ENCODE measurements at places on chromosomes 3 and 15.

DNA sequence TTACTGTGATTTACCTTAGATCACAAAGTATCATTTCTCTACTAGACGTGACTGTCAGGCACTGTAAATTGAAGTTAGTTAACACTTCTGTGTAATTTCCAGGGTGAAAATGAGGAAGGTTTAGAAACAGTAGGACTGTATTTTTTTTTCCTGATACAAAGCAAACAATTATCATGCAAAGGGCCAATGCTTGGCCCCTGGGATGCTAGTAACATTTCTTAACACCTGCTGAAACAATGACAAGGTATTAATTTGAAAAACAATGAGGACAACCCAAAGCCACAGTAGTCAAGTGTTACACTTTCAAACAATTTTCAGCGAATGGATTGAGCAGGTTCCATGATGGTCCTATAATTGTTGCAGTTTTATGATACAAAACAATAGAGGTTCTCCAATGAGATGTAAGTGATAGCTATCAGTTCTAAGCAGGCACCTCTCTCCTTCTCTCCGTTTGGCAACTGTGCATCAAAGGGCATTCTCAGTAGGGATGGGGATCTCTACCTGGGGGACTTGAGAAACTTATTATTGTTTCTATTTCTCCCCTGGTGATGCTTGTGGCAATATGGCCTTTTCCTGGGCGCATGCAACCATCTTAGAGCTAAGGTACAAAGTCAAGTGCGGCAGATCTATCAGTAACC, 65.9 kb upstream of the FEZF2 start:
- no peak for DNase-seq

- DNase-seq, result no peak
Measured at GRCh38 chr3:161230621-161231171, 9.6 kb downstream of the NMD3 start.

GRCh38 chr3:156536524-156537316, 18.2 kb downstream of the SSR3 start:
- no peak for DNase-seq

- no peak for DNase-seq
Measured at GRCh38 chr3:185979721-185980121, 41.9 kb upstream of the TRA2B start.

GRCh38 chr15:40438712-40439111, 2.0 kb upstream of the BAHD1 start:
- no peak for DNase-seq

- no peak for DNase-seq
Measured at GRCh38 chr3:33385423-33385822, 54.8 kb downstream of the UBP1 start.

- no peak for DNase-seq
Measured at GRCh38 chr3:71758091-71758490, 4.4 kb downstream of the GPR27 start.

- no peak for DNase-seq
Measured at GRCh38 chr3:4174791-4175190, 128.4 kb upstream of the SETMAR start.

DNA sequence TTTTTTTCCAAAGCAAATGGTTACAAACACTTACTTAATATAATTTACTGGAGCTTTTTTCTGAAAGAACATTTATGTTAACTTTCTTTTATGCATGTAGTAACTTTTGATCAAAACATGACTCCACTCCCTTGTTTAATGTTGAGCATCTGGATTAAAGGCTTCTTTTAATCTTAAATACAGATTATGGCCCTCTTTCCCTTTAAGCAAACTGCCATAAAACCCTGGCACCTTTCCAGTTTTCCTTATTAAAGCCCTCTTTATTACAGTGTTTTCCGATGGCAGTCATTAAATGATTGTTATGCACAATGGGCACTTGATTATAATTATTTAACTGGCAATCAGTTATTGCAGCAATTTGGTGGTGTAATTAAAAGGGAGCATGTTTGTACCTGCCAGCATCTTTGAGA, 167.0 kb downstream of the VGLL4 start:
- DNase-seq, result no peak

DNA sequence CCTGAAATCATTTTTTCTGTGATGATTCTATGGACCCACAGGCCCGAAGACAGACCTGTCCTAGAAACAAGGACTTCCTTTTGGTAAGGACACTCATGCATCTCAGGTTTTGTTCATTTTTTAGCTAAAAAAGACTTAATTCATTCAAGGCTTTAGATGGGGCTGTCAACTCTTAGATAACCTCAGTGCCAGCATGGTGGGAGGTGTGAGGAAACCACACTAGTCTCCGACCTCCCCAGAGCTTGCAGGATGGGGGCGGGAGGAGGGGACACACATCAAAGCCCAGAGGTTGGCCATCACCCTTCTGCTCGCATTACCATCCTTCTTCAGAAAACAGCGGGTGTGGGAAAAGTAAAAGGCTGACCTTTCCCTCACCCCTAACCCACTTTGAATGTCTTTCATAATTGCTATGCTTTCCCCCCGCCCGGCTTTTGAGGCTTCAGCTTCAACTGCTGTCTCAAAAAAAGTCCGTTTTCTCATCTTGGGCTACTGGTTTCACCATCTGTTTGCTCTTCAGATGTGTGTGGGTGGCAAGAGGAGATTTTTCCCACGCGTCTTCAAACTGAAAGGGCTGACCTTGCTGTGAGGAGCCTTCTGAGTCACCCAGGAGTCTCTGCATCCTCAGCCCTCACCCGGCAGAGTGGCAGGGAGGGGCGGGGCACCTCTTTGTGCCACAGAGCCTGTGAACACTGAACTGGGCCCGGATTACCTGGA, 27.6 kb upstream of the CXCR6 start:
- DNase-seq, result no peak

GRCh38 chr15:63876085-63876662, 42.4 kb upstream of the HERC1 start:
- DNase-seq, result no peak

DNA sequence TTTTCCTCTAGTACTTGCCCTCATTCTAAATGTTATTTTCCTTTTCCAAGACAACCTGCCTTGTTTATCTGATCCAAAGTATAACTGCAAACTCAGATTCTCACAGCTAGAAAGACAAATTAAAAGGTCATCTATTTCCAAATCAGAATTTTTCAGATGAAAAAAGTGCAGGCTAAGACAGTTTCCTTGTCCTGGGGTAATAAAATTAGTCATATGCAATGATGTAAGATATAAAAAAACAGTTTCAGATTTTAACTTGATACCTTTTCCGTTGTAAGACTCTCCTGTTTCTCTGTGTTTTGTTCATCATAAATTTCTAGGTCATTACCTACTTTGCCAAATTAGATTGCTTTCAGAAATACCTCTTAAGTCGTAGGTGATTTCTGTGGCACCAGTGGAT, 238.4 kb upstream of the PEX5L start:
- no peak for DNase-seq

DNA sequence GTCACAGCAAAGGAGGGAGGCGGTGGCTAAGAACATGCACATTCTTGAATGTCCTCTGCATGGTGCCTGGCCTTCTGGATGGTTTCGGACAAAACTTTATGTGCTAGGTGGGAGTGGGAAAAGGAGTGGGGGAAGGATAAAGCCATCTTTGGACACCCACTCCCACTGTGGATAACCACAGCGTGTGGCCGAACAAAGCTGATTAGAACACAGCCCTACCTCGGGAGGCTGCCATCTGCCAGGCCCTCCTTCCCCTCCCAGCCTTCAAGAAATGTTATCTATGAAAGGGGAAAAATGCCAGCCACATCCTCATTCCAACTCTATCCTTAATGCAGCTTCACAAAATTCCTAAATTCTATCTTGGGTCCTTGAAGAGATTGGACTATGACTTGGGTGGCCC, 18.8 kb downstream of the AMOTL2 start:
- no peak for DNase-seq

DNA sequence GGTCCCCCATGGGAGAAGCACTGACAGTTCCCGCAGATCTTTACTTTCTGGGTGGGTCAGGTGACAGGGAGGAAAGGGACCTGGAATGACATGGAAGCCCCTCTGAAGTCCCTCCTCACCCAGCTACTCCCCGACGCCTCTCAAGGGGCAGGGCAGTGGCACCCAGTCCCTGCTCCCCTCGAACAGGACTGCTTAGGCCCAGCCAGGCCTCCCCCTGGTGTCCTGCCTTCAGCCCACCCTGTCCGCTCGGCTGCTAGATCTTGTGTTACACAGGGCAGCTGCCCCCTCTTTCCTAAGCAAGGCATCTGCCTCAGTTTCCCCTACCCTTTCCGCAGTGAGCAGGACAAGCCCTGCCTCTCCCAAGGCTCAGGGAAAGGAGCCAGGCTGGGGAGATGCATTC, 226.5 kb downstream of the XXYLT1 start:
- DNase-seq, result no peak

- no peak for DNase-seq
Measured at GRCh38 chr3:112982710-112983109, 7.8 kb upstream of the CD200R1 start.

GRCh38 chr15:94600505-94600904, 369.1 kb downstream of the MCTP2 start:
- DNase-seq, result no peak

- DNase-seq, result no peak
Measured at GRCh38 chr3:71262364-71263265, 320.9 kb downstream of the FOXP1 start.

GRCh38 chr3:171614318-171614921, 154.2 kb upstream of the TNIK start:
- peak; percentile 31 for DNase-seq

DNA sequence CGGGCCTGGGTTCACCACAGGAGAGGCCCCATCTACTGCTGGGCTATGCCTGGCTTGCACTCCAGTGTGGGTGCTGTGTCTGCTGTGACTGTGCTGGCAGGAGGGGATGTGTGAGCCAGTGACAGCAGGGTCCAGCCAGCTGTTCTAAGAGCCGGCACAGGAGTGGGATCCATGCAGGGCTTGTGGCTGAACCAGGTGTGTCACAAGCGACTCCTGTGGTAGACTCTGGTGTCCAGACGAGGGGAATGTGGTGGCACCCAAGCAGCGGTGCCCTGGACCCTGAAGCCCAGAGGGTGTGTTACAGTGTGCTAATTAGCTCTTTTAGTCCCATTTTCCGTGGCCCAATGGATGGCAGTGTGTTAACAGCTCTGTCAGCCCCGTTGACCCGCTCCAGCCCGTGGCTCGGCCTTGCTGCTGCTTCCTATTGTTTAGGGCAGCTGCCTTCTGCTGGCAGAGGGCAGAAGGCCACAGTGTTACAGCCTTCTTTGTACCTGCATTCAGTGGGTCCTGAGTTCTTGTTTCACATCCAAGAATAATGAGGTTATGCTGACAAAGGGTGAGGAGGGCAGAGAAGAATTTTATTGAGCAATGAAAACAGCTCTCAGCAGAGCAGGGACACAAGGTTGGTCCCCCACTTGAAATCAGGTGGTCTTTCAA, 78.5 kb upstream of the RNU6-1 start:
- DNase-seq, result no peak

- no peak for DNase-seq
Measured at GRCh38 chr15:42461261-42461660, 29.7 kb downstream of the ZNF106 start.

DNA sequence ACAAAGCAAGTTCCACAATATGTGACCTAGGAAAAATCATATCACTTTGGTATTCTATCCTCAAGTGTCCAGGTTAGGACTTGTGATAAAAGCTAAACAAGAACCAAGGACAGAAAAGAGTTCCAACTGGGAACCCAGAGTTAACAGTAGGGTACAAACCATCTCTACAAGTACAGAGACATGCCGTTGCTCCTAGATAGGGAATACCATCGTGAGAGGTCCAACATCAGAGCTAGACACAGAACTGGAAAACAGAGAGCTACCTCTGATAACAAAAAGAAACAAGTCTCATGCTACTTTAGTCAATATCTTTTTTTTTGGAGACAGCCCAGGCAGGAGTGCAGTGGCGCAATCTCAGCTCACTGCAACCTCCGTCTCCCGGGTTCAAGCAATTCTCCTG, 37.8 kb downstream of the SMARCC1 start:
- no peak for DNase-seq

DNA sequence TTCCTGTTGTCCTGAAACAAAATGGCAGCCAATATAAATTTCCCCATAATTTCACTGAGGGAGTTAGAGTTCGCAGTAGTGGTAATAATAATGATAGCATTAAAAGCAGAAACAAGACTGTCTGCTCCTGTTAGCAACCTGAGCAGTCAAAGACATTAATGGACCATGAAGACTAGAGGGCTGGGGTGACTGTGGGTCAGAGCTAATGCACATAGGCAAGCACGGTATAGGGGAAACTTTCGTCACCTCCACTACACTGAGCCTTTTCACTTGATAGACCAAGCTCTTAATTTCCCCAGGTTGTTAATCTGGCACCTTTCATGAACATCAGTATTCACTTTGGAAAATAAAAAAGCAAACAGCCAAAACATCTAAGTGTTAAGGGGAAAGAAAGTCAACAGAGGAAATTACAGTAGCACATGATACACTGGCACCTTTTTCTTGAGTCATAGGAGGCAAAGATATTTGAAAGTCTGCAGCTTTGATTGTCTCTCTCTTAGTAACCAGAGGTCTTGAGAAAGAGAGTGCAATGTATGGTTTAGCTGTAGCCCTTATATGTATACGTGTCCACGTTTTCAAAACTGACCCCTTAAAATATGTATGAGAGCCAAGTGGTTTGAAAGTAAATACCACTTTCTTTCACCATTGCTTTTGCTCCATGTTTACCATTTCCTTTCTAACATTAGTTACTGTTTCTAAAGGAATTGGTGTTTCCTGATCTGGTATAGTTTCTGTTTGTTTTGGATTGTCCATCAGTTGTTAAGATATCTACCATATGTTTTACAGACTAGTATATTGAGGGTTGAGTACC, 104.8 kb downstream of the FILIP1L start:
- DNase-seq, result no peak

DNA sequence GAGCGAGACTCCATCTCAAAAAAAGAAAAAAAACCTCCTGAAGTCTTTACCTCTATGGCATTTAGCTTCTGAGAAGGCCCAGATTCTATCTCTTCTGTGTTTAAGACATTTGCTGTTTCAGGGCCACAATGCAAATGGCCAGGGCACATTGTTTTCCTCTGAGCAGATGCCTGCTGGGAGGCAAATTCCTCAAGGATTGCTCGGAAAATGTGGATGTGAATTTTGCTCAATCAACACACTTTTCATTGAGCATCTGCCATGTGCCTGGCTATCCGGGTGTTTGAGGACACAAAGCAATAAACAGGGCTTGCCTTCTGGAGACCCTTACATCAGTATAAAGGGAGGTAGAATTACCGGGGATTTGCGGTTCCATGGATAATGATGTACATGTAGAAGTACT, 20.0 kb downstream of the TRIM71 start:
- DNase-seq, result no peak

GRCh38 chr15:62124176-62124972, 40.7 kb downstream of the C2CD4B start:
- no peak for DNase-seq

GRCh38 chr15:41408234-41408641, 5.9 kb upstream of the NDUFAF1 start:
- no peak for DNase-seq

All from neuronal stem cell (in vitro differentiated cells).